Activated CD4-positive, alpha-beta T cell treated with anti-CD3 and anti-CD28 coated beads, Interleukin-2, amount 50 U/mL, for 4 hours (primary cell): ENCODE measurements at places on chromosomes 6 and 20.
A peak's percentile ranks its signal among the peaks of the same experiment; 100 is the strongest.

- DNase-seq, result no peak
Observed at GRCh38 chr6:45816674-45817297, 198.9 kb downstream of the CLIC5 start.

- peak; percentile 38 for DNase-seq
Observed at GRCh38 chr6:26065952-26066380, 21.3 kb upstream of the HFE start.

DNA sequence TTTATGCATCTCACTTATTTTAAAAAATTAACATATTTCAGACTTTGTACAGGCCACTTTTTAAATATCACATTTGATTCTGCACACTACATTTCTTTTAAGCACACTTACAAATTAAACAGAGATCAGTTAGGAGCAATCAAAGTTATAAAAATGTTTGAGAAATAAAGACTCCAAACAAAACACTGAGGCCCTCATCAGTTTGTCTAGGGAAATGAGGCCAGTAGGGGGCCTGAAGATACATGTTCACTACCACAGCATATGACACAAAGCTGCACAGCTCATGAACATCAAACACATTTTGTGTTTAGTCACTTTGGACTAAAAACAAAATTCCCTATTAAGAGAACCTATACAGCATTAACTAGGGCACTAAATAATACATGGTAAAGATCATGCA is 180.5 kb downstream of the PDE7B start:
- DNase-seq, result no peak

GRCh38 chr20:62067547-62068260 is 2.0 kb upstream of the TAF4 start:
- DNase-seq, result no peak

- no peak for DNase-seq
Observed at GRCh38 chr20:32706486-32706885, 32.7 kb upstream of the C20orf203 start.

DNA sequence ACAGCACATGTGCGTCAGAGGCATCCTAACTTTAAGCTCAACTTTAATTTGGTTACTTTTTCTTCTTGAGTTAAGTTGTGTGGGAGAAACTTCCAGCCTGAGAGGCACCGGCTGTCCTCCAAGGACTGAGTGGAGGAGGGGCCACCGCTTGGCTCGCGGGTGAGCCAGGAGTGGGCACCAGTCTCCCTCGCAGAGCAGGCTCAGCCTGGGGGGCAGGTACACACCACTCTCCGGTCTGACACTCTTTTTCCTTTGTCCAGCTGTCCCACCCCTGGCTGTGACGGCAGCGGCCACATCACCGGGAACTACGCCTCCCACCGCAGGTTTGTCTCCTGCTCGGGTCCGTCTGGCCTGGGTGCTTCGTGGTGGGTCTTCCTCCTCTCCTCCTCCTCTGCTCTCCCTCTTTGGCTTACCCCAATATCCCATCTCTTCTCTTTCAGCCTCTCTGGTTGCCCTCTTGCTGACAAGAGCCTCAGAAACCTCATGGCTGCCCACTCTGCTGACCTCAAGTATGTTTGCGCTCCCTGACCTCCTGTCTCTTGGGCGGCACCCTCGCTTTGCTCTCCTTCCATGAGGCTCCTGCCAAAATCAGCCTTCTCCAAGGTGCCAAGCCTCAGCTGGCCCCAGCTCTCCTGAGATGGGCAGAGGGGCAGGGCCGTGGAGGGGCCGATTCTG is 32.6 kb upstream of the PCMTD2 start:
- no peak for DNase-seq

DNA sequence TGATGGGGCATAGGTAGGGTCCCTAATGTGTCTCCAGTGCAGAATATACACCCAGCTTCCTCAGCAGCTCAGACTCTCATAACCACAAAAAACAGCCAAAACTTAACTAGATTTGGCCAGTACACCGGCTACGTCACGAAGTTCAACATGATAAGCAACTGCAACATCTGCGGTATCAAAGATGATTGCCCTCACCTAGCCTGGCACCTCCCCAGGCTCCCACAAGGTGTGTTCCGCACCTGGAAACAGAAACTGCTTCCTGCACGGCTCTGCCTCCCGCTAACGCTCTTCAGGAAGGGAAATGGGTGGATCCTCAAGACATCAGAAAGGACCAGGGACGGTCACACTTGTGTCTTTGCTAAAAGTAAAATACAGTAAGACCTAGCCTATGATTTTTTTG is 9.5 kb downstream of the TXNDC5 start:
- no peak for DNase-seq

GRCh38 chr20:22723659-22724058 is 139.3 kb upstream of the FOXA2 start:
- no peak for DNase-seq

GRCh38 chr6:44113414-44113813 is 13.8 kb downstream of the MRPL14 start:
- no peak for DNase-seq

GRCh38 chr6:27592481-27593199 is 119.7 kb upstream of the ZNF184 start:
- DNase-seq, result no peak

- no peak for DNase-seq
Observed at GRCh38 chr20:2814076-2814475, 711 bp upstream of the C20orf141 start.

DNA sequence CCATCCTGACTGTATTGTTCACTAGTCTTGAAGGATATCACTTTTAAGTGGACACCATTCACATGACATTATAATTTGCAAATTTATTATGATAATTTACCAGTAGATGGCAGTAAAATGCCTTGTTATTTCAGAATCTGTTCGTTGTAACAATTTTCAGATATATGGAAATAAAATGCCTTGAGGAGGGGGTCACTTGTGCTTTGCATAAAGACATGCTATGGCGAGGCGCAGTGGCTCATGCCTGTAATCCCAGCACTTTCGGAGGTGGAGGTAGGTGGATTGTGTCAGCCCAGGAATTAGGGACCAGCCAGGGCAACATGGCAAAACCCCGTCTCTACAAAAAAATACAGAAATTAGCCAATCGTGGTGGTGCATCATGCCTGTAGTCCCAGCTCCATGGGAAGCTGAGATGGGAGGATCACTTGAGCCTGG is 9.0 kb upstream of the NCOA6 start:
- DNase-seq, result no peak

DNA sequence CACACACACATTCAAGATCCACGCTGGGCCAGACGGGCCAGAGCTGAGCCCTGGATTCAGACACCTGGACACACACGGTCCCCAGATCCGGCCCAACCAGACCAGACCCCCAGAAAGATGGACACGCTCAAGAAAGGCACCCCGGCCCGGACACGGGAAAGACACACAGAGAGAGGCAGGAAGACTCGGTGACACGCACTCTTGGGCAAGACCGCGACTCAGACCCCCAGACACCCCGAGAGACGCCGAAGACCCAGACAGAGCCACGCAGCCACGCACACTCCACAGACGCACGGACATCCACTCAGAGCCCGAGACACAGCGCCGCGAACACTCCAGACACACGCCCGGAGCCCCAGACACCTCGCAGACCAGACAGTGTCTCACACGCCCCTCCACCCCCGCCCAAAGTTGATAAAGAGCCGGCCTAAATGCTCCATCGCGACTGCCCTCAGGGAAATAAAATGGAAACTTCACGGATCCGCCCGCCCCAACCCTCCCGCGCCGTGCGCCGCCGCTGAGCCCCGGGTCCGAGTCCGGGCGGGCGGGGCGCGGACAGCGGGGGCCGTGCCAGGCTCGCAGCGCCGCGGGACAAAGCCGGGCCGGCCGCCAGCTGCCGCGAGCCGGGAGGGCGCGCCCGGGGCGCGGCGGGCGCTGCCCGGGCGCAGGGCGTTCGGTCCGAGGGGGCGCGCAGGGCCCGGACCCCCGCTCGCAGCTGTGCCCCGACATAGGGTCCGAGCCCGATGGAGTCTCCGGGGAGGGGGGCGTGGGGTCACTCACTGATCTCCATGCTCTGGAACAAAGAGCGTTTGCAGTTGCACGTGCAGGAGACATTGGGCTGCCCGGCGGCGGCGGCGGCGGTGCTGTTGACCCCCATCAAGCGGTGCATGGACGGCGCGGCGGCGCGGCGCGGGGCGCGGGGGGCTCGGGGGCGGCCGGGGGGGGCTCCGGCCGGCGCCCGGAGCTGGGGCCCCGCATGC is 831 bp downstream of the PMEPA1 start:
- peak; percentile 58 for DNase-seq

DNA sequence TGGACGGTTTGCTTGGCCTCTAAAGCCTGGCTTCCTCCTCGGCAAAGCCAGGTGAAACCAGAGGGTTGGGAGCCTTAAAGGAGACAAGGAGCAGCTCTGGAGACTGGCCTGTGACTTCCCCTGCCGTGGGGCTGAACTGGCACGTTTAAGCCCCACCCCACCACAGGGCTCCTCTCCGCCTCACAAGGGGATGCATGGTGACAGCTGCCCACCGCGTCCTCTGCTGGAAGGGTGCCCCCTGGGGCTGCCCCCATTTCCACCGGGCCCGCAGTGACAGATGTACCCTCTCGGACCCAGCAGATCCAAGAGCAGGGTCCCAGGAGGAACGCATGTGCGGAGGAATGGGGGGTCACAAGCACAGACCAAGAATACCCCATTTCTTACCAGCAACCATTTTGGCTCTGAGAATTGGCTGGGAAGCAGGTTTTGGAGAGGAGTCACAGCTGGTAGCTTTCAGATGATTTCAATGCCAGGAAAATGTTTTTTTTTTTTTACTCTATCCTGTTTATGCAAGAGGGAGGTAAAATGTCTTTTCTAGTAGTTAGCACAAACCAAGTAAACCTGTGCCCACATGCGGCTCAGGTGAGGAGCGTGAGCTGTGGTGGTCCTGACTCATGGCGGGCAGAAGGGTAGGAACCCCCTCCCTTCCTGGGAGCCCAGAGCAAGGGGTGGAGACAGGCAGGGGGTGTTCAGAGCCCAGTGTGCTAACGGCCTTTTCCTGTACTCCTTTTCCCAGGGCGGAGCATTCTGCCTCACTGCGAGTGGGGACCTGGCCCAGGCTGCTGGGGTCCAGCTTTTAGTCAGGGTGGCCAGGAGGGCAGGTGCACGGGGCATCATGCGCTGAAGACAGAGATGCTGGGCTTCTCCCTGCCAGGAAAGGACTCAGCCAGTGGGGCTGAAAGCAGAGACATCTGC is 33.0 kb downstream of the FRMD1 start:
- DNase-seq, result no peak

GRCh38 chr6:111791415-111791814 is 81.8 kb downstream of the FYN start:
- DNase-seq, result no peak

DNA sequence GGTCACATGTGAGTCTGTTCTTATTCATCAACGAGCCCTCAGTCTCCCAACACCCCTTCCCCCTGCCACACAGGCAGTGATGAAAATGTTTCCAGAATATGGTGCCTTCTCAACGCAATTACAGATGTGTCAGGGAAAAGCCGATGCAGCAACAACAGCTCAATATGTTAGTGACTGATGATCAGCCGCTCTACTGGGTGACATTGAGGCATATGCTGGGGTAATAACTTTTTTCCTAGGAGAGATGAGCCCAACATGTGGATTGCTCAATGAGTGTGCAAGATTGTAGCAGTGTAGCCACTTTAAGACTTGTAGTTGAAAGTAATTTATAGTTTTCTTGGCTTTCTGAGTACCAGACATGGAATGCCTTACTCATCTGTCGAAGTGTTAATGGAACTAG is 49.4 kb downstream of the DTD1 start:
- no peak for DNase-seq

DNA sequence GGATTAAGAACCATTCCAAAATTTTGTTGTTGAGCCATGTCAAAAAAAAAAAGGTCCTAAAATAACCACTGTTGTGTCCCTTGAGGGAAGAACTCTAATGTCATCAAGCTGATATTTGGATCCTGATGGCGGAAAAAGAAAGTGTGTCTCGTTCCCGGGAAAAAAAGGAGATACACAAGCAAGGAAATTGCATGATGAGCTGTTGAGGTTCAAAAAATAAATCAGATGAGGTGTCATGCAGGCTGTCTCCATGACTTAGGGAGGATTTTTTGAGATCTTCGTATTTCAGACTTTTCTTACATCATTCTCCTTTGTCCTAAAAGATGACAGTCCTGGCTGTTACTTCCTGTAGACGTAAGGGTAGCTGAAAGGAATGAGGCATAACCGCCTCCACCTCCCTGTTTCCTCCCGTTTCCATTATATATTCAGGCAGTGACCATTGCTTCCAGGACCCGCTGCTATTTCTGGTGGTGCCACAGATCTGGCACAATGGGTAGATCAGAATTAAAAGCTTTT is 117.3 kb upstream of the TNFAIP3 start:
- no peak for DNase-seq

DNA sequence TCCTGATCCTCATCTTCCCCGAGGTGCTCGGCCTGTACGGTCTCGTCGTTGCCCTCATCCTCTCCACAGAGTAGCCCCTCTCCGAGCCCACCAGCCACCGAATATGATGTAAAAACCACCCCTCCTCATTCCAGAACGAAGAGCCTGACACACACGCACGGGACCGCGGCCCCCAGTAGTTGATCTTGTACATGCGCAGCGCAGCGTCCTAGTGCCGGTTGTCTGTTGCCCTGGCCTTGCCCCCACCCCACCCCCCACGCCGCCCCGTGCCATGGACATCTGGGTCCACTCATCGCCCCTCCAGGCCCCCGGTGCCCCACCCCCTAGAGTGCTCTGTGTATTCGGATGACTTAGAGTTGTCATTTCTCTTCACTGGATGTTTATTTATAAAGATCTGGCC is 5.2 kb upstream of the PRPH2 start:
- DNase-seq, result no peak

GRCh38 chr6:30061858-30062458 is 893 bp downstream of the POLR1H start:
- no peak for DNase-seq

- DNase-seq, result no peak
Observed at GRCh38 chr20:49969234-49969633, 13.5 kb upstream of the SNAI1 start.

DNA sequence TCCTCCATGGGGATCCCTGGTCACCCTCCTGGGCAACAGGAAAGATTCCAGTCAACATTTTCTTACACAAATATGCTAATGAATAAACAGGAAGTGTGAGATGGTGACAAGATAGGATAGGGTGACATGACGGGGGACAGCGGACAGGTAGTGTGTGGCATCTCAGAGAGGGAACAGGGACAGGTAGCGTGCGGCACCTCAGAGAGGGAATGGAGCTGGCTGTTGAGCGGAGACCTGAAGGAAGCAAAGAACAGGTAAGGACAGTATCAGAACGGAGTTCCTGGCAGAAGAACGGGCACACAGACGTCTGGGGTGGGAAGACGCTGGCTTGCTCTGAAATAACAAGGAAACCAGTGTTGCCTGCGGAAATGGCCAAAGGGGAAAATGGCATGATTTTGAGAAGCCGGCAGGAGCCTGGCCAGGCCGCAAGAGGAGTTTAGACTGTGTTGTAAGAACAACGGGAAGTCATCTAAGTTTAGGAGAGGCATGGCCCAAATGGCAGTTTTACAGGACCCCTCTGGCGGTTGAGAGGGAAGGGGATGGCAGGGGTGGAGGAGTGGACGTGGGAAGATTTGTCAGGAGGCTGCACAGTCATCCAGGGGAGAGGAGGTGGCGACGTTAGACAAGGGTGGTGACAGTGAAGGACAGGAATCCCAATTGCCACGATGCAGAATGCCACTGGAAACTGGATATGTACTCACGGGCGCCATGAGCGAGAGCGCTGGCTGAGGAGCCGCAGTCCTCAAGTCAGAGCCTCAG is 111.6 kb downstream of the JPH2 start:
- no peak for DNase-seq

- no peak for DNase-seq
Observed at GRCh38 chr6:112027942-112028674, 25.8 kb upstream of the CCN6 start.

- no peak for DNase-seq
Observed at GRCh38 chr20:49310705-49311104, 32.8 kb upstream of the ZNFX1 start.

- no peak for DNase-seq
Observed at GRCh38 chr20:7770046-7770445, 170.2 kb downstream of the HAO1 start.

- no peak for DNase-seq
Observed at GRCh38 chr6:170164271-170164900, 126.5 kb downstream of the DLL1 start.
